ENCODE measurements at places on chromosomes 5 and 9.

DNA sequence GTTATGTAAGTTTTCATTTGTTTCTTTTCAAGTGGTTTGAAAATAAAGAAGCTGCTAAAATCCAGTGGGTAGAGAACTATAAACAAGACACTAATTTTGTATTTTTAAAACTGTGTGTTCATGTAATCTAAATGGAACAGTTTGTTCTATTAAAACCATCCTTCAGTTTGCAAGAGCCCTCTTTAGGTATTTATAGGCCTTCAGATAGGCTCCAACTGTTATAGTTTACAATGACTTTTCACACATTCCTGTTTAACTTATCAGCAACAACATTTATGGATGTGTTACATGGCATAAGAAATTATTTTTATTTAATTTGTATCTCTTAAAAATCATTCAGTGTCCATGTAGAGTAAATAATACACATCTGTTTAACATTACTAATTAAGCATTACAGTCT lies 126.7 kb upstream of the SLCO6A1 start:
- no peak for DNase-seq

- DNase-seq = no peak
These were observed 60.5 kb downstream of the ACER2 start for GRCh38 chr9:19469271-19469670.

GRCh38 chr5:104418056-104418455 lies 855.5 kb upstream of the NUDT12 start:
- DNase-seq = no peak

DNA sequence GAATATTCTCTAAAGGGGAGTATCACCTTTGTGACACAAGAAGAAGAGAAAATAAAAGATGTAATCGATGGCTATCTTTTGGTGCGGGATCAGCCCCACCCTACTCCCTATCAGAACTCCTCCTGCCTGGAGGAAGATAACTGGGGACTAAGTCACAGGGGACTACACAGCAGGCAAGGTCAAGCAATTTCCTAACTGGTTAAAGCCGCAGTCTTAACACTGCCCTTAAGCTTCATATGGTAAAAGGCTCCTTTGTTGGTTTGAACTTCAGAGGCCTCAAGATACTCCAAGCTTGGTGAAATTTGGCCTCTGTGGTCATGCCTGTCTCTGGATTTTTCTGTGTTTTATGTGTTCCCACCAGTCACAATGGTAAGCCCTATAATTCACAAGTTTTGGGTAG lies 1.3 kb upstream of the SHISAL2B start:
- DNase-seq = no peak

GRCh38 chr5:96816411-96816939 lies 8.7 kb upstream of the ERAP1 start:
- no peak for DNase-seq

GRCh38 chr5:147713550-147714295 lies 68.8 kb downstream of the JAKMIP2 start:
- DNase-seq = no peak

- DNase-seq = no peak
These were observed 280.6 kb downstream of the EPB41L4A start for GRCh38 chr5:112138526-112138925.

DNA sequence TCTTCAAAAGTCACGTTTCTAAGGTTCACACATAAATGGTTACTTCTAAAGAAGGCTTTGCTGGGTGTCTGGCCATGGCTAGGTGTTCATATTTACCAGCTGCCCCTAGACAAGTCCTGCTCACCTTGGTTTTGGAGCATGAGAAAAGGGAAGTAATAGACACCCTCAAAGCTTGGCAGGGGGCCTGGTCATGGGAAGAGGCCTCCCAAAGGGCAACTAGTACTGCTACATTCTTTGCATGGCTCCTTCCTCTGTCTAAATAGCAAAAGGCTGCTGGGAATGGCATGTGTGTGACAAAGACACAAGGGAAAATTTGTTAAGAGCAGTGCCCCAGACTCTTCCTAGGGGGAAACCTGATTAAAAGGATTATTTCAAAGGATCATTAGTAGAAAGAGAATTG lies 93.4 kb downstream of the NRG2 start:
- no peak for DNase-seq

DNA sequence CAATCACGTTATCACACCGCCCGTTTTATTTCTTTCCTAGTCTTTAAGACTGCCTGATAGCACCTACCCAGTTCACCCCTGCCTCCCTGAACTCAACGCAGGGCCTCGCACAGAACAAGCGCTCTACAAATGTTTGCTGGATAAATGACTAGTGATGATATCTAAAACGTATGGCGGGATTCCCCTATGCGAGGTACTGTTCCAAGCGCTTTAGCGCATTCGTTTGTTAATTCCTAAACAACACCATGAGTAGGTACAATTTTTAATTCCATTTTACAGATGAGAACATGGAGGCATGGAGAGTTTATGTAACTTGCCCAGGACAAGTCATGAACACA lies 6.6 kb downstream of the POU4F3 start:
- no peak for DNase-seq

- no peak for DNase-seq
These were observed 139.1 kb downstream of the COX7C start for GRCh38 chr5:86756839-86757238.

DNA sequence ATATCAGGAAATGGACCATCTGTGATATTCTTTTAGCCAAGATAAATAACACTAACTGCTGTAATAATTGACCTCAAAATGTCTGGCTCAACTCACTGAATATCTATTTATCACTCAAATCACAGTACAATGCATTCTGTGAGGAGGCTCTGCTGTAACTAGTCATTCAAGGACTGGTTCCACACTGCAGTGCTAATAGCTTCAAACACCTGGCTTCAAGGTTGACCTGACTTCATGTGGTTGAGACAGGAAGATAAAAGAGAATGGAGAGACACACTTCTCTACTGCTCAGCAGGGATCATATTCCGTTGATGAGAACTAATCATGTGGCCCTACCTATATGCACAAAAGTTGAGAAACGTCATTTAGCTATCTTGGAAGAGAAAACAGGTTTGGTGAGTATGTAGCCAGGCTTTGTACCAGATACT lies 3.4 kb upstream of the RHOBTB3 start:
- DNase-seq = no peak

- no peak for DNase-seq
These were observed 15.2 kb downstream of the RAPGEF1 start for GRCh38 chr9:131724683-131725082.

- DNase-seq = peak; percentile 18
These were observed 32.5 kb downstream of the TERT start for GRCh38 chr5:1262381-1262780.

GRCh38 chr5:171924493-171925122 lies 81.8 kb downstream of the FBXW11 start:
- no peak for DNase-seq

DNA sequence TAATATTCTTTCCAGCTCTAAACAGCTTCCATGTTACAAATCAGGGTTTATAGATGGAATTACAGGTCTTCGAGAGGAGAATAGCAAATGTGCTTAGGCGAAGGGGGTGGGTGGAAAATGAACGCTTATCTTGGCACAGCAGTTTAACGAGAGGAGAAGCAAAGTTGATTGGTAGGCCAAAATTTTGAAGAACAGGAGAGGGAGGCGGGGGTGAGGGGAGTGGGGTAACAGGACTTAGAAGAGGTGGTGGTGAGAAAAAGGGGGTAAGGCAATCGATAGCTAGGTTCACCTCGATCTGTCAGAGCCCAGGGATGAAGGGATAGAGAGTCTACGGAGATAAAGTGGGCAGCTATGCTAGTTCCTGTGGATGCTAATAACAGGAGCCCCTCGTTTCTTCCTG lies 764 bp downstream of the ANKRA2 start:
- DNase-seq = peak; percentile 9

DNA sequence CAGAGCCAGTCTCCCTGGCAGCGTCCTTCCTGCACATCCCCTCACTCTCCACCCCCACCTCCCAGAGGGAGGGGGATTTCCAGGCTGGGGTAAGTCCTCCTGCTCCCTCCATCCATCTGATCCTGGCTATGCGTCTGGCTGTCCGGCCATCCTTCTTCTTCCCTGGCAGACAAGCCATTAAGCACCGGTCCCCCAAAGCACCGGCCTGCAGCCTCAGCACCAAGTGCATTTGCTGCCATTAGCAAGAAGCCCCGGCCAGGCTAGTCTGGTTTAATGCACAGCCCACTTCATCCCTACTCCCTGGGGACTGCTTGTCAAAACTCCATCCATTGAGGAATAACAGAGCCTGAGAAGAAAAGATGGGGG lies 208.7 kb upstream of the IER5L start:
- DNase-seq = no peak

DNA sequence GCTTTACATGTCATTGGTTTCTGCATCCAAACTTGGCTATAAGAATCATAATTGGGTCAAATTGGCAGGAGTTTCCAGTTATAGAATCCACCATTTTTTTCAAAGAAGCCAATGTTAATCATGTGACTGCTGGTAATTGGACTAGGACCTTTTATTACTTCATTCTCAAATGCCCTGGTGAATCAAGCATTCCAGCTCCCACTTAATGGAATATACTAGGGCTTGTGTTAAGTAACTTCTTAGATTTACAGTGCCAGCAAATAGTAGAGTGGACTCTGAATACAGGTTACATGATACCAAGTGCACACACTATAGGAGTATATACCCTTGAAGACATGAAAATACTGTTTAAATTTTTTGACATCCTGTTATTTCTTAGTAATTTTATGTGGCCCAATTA lies 96.7 kb downstream of the NUDT12 start:
- DNase-seq = no peak

GRCh38 chr9:137638680-137639079 lies 19.9 kb downstream of the EHMT1 start:
- no peak for DNase-seq

GRCh38 chr5:134568761-134569695 lies 43.6 kb downstream of the JADE2 start:
- no peak for DNase-seq

DNA sequence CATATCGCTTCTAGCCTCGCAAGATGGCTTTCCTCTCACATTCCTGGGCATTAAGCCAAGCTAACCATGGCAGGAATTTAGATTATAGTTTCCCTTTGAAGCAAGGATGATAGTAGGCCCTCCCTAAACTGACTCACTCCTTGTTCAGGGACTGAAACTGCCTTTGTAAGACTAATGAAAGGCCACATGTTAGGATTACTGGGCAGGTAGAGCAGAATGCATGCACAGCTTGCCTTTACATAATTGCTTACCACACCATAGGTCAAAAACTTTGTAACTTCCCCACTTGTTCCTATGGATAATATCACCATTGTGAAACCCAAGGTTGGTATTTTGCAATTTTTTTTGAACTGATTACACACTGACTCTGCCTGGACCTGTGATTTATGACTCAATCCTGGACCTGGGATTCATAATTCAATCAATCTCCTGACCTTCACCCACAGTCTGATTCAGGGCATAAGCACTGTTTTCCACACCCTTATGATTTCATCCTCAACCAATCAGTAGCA lies 41.0 kb upstream of the PRDM9 start:
- DNase-seq = peak; percentile 46

DNA sequence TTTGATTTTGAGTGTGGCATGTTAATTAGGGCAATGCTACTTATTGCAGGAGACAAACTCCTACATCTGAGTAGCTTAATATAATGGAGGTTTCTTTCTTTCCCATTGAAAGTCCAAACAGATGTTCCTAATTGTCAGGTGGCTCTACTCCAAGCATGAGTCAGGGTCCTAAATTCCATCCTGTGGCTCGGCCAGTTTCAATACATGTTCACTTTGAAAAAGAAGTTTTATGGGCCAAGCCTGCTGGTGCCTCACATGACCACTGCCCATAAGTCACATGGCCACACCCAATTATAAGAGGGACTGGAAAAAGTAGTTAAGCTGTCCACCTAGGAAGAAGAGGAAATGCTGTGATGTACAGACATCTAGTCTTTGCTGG lies 170.4 kb downstream of the ARRDC3 start:
- peak; percentile 95 for DNase-seq

DNA sequence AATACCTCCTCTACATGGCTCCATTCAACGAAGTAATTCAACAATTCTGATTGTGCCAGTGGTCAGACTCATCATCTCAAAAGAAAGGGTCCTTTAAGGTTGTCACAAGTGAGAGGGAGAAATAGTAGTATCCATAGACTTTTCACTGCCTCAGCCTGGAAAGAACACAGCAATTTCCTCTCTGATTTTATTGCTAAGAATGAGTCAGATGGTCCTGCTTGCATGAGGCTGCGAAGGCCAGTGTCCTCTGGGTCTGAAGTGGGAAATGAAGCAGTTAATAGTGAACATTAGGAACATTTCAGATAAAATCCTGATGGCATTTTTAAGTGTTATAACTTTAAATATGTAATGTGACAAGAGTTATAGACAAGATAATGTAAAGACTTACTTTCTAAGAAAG lies 979.0 kb downstream of the EFNA5 start:
- DNase-seq = peak; percentile 15

GRCh38 chr9:98515506-98516204 lies 193.1 kb downstream of the GABBR2 start:
- no peak for DNase-seq

DNA sequence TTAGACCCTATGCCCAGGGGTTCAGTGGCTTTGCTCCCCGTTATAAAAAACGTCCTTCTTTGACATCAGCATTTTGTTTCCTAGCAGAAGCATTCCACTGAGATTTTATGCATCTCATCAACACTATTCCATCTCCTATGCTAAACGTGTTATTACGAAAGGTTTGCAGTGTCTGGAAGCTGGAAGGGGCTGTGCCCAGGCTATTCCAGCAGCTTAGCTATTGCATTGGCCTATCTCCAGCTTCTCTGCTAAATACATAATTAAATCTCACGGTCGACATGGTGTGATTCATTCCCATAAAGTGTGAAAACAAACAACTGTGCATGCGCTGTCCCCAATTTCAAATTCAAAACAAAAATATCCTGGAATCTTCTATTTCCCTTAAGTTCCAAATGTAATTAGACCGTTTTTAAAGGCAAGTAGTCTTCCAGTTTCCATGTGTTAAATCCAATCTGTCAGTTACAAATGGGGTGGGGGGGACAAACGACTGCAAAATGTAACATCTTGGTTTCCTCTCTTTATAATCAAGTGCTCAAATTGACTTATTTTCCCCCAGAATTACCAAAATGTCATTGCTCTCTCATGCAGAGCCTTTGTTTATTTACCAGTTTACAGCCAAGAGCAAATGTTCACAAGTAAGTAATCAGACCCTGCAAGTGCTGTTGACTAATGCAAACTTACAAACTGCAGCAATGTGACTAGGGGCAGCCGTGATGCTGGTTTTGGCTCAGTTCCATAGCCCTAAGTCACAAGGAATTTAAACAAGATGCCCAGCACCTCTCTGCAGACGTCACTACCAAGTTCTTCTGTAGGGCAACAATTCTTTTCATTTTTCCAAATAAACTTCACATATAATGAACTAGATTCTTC lies 212.3 kb upstream of the RORB start:
- DNase-seq = peak; percentile 19
